ENCODE measurements at places on chromosomes 3 and 15. TPM values are rescaled to one million over a fixed set of nuclear protein-coding genes. Genes with fewer than 3 reads are reported as not detected.
A peak's percentile ranks its signal among the peaks of the same experiment; 100 is the strongest.

DNA sequence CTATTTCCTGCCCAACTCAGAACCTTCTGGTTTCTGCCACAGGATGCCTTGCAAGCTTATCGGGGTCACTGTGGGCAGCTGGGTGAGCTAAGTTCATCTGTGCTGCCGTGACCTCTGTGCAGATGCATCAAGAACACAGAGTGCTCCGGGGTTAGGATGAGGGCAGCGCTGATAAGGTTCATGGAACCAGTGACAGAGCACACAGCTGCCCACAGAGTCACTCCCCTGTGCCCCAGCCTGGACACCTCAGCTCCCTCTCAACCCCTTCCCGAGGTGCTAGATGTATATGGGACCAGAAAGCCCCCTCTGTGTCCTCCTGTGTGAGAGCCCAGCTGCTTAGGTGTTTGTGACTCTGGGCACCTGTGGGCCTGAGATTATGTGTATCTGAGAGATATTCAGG, 15.8 kb upstream of the ALAS1 start:
- no peak for DNase-seq

- no peak for DNase-seq
Observed at GRCh38 chr3:121515313-121515712, 30.5 kb downstream of the POLQ start.

- no peak for DNase-seq
Observed at GRCh38 chr3:24640330-24640877, 145.8 kb upstream of the THRB start.

FETUB gene
- total RNA-seq: not detected

CCR9 gene
- total RNA-seq: 0.41 TPM

GRCh38 chr3:169260296-169260695, 403.2 kb downstream of the MECOM start:
- DNase-seq: no peak

SLC38A3 gene
- total RNA-seq: 2.0 TPM

TTC23 gene
- total RNA-seq: 5.3 TPM

DNA sequence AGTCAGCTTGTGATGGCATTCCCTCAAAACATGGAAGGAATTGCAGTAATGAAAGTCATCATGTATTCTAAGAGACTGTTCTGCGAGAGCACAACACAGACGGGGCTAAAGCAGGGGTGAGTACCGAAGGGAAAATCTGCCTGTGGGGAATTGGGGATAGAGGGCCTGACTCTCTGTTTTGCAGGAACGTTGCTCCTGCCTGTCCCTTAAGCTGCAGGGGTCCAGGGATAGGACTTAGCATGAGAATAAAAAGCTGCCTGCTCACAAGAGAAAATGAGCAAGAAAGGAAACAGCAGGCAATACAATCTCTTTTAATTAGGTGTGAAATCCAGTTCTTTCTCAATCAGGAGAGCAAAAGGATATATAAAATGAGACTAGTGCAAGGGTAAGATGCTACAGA, 62.2 kb downstream of the TIGIT start:
- no peak for DNase-seq

CGGBP1 gene
- 130 TPM for total RNA-seq

SSUH2 gene
- 0.41 TPM for total RNA-seq

SLITRK3 gene
- 11.0 TPM for total RNA-seq

GPR160 gene
- 2.9 TPM for total RNA-seq

- peak; percentile 45 for DNase-seq
Observed at GRCh38 chr15:77118882-77119321, 48.0 kb upstream of the TSPAN3 start.

DNA sequence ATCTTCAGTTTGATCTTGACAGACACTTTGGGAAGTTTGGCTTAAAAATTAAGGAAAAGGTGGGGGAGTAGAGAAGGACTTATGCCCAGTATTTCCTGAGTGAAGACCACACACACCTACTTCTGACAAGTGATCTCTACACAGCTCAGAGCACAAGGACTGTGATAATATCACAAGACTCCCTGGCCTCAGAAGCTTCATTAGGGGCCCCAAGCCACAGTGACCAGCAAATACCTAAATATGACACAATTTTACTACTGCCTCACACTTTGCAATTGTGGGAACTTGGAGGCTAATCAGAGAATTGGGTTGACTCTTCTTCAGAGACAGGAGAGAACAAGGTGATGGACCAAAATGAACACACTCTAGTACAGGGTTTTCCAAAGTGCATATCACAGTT, 2.6 kb downstream of the ILDR1 start:
- no peak for DNase-seq

ACAD11 gene
- 37.9 TPM for total RNA-seq

DNA sequence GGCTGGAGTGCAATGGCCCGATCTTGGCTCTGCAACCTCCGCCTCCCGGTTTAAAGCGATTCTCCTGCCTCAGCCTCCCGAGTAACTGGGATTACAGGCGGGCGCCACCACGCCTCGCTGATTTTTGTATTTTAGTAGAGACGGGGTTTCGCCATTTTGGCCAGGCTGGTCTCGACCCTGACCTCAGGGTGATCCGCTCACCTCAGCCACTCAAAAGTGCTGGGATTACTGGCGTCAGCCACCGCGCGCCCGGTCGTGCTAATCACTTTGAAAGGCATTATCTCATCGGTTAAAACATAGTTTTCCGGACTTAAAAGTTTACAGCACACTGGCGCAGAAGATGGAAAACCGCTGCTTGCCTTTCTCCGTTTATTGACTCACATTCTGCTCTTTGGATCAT, 27.6 kb upstream of the MTHFS start:
- DNase-seq: no peak

ACKR4 gene
- total RNA-seq: not detected

APOD gene
- total RNA-seq: 2.9 TPM
